ENCODE measurements at places on chromosomes 16 and 17. TPM values are rescaled to one million over a fixed set of nuclear protein-coding genes. Genes with fewer than 3 reads are reported as not detected.

Gene ITGAD
- not detected for total RNA-seq

DNA sequence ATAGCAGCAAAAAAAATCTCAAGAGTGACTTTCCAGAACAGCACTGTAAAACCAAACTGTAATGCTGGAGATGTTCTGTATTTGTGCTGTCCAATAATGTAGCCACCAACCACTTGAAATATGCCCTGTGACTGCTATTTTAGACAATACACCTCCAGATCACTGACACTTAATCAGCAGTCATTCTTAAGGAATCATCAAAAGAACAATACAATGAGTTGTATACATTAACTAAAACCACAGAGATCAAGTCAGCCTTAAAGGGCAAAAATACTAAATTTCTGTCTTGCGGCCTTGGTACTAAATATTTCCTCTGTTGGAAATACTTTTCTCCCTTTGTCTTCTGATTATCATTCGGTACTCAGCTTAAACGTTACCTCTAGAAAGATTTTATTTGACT is 33.6 kb upstream of the ANKFY1 start:
- DNase-seq: no peak

GRCh38 chr17:51850201-51850600 is 308.3 kb downstream of the CA10 start:
- DNase-seq: no peak

Gene FAM117A
- total RNA-seq: 10.3 TPM

GRCh38 chr16:27699540-27699939 is 149.6 kb downstream of the KATNIP start:
- DNase-seq: no peak

Gene CFAP119
- 4.3 TPM for total RNA-seq

Measured in activated T-cell treated with anti-CD3 and anti-CD28 coated beads, Interleukin-2, amount 50 U/mL, for 4 hours (primary cell).